Stimulated activated CD4-positive, alpha-beta T cell treated with anti-CD3 and anti-CD28 coated beads, TNF-alpha, amount 100 ng/mL, for 4 hours (primary cell): ENCODE measurements at places on chromosomes 1 and 21.

GRCh38 chr1:1304331-1305299 lies 3.1 kb downstream of the ACAP3 start:
- DNase-seq: no peak

DNA sequence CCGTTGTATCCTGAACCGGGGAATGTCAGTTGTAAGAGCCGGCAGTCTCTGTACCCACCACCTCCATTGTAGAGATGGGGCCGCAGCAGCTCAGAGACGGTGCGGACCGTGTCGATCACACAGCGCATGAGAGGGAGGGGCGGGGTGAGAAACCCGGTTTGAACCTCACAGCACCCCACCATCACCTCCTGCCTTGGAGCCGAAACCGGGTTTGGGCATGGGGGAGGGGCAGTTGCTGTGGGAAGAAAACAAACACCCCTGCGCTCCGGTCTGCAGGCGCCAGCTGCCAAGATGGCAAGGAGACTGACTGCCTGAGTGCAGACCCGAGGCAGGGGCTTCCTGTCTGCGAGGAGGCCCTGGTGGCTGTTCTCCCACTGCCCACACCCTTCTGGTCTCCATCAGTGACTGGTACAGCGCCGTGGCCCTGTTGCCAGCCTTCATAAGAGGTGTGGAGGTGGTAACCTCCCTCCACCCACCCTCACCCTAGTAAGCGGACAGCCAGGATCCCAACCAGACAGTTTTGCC lies 69.2 kb upstream of the SSBP3 start:
- DNase-seq: no peak

- DNase-seq: no peak
Observed at GRCh38 chr1:117678246-117678977, 72.6 kb downstream of the TENT5C start.

GRCh38 chr1:231861541-231862481 lies 235.2 kb downstream of the DISC1 start:
- DNase-seq: no peak
